Activated B cell treated with CpG ODN at 0.5 μM for 24 hours (primary cell): ENCODE measurements at places on chromosomes 2 and 18.

GRCh38 chr2:163884416-163884815 lies 148.6 kb upstream of the FIGN start:
- no peak for DNase-seq

- DNase-seq, result no peak
These were observed 1651.8 kb downstream of the DPP10 start for GRCh38 chr2:116094196-116094595.

DNA sequence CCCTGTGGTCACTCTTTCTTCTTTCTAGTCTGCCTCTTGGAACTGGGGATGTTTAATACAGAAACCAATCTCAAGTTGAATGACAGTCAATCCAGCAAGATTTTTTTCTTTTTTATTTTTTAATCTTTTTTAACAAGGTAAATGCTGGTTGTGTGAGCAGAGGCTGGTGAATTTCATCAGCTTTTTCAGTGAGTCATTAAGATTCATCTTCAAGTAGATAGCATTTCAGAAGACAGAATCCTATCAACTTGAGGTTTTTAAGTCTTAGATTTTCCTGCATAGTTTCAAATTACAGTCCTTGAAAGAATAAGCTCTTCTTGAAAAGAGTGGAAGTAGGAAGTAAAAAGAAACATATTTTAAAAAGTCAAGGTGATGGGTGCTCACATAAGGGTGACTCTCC lies 12.4 kb downstream of the SLC8A1 start:
- no peak for DNase-seq

- DNase-seq, result no peak
These were observed 123.7 kb downstream of the HNMT start for GRCh38 chr2:138087751-138088593.

- no peak for DNase-seq
These were observed 13.3 kb downstream of the BABAM2 start for GRCh38 chr2:27903649-27904404.

- DNase-seq, result no peak
These were observed 55.1 kb upstream of the RAPGEF4 start for GRCh38 chr2:172680436-172681068.

- no peak for DNase-seq
These were observed 682.4 kb downstream of the RNF144A start for GRCh38 chr2:7599462-7600258.

DNA sequence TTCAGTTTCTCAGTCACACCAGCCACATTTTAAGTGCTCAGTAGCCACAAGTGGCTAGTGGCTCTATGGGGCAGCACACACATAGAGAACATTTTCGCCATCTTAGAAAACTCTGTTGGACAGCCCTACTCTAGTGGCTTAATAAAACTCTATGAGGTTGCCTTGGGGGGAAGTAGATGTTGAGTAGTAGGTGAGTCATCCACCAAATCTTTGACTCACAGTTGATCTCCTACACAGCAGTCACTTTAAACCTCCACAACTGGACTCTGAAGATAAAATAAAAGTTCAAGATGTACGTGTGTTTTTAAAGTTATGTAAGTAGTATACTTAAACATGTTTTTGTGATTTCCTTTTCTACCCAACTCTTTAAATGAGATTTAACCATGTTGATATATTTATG lies 379.0 kb downstream of the SETBP1 start:
- no peak for DNase-seq

DNA sequence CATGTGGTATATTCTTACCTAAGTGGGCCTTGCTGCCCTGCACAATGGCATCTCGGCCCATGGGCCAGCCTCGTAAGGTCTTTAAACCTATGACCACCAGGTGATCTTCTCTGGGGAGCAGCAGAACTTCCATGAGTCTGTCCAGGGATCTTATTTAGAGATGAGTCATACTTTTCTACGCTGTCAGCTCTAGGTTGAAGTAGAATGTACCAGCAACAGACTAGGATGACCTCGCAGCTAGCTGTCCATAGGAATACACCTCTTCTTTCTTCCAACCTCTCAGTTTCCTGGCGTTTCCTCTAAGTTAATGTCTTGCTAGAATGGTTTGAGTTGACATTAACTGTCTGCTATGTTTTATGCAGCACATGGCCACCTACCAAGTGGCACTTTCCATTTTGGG lies 15.6 kb upstream of the CXCR4 start:
- DNase-seq, result no peak

DNA sequence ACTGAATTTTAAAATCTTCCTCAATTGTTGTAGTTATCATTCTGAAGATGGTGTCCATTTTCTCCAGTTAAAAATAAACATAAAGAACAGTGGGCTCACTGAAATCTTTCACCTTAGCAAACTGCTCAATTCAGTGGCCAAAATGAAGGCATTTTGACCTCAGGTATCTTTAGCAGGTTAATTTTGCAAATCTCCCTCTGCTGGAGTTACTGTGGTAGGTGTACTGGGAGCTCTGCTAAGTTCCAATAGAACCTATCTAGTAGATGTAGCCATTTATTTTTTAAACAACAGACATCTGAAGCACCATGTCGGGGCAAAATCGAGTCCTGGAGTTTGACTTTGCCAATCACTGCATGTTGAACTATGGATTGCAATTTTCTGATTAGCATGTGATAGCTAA lies 177.1 kb downstream of the IRS1 start:
- no peak for DNase-seq

DNA sequence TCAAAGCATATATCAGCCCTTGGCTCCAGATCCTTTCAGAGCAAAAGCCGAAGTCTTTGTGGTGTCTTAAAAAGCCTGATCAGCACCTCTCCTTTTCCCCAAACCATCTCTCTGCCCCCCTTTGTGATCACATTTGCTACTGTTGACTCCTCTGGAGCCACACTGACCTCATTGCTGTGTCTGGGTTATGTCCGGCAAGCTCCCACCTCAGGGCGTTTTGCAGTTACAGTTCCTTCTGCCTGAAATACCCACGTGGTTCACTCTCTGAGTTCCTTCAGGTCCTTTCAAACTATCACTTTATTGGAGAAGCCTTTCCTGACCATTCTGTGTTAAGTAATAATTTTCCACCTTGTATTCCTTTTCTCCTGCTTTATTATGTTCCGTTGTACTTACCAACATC lies 11.8 kb downstream of the C2orf69 start:
- no peak for DNase-seq

DNA sequence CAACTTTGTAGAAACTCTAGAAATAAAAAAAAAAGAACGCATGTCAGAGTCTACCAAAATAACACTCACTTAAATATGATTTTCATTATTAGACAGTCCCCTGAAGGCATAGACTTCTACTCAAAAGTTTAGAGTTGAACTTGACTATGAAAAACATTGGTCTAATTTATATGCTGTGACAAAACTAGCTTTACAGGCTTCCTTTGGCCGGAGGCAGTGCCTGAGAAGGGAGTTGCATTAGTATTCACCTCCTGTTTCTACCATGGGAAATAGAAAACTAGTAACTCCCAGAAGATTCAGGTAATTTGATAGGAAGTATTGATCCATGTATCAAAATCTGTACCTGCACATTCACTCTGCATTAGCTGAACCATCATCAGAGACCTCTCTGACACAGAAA lies 163.4 kb upstream of the NOSTRIN start:
- no peak for DNase-seq

DNA sequence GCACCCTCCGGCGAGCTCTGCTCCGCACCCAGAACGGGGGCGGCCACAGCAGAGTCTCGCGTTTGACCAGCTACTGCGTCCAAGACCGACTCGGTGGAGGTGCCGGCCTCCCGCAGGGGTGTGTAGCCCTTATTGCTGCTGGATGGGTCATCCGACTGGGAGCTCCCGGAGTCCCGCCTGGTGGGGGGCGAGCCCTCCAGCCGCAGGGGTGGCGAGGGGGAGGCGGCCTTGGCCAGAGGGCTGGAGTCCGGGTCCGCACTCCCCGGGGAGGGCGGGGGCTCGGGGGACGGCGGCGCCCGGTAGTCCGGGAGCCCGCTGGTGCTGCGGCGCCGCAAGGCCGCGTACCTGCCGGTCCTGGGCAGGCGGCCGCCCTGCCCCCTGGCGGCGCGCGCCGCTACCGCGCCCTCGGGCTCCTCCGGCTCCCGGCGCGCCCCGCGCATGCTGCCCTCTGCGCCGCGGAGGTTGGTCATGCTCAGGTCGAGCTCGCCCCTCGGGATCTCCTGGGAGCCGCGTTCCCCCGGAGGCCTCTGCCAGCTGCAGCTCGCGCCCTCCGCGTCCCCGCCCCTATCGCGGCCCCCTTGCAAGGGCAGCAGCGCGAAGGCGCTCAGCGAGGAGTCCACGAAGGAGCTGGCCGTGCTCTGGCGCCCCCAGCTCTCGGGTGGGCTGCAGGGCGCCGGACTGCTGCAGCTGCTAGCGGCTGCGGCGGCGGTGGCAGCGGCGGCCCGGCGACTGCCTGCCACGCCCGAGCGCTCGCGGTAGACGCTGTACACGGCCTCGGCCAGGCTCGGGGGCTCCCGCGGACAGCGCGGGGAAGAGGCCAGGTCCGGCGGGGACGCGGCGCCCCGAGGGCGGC lies 4.8 kb downstream of the TMEM200C start:
- DNase-seq, result peak; percentile 24

- no peak for DNase-seq
These were observed 108.3 kb downstream of the PIEZO2 start for GRCh38 chr18:11040823-11041656.

GRCh38 chr18:24878289-24878688 lies 417.9 kb downstream of the HRH4 start:
- DNase-seq, result no peak

DNA sequence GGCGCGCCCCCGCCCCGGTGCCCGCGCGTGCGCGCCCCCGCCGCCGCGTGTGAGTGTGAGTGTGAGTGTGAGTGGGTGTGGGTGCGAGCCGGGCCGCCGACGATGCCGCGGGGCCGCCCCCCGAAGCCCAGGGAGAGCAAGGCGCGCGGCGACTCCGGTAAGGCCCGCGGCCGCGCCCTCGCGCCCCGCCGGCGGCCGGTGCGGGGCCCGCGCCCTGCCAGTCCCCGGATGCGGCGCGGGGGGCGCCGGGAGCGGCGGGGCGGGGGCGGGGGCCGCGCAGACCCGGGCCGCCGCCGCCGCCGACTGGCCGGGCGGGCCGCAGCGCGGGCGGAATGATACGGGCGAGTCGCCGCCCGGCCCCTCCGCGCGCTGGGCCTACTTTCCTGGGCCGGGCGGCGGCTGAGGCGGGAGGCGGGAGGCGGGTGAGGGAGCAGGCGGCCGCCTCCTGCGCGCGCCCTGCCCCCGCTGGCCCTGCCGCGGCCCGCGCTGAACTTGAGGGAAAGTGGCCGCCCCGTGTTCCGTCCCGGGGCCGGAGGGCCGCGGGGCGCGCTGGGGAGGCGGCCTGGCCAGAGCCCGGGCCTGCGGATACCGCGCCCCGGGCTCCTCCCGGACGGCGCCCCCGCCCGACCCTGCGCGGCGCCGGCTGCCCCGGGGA lies at the start of gene ZNF236:
Gene ZNF236 (plus strand): TSS at position 52 of the 655 bp plus-strand sequence. CDS start 51 bp downstream, at position 103.
- peak; percentile 79 for DNase-seq

DNA sequence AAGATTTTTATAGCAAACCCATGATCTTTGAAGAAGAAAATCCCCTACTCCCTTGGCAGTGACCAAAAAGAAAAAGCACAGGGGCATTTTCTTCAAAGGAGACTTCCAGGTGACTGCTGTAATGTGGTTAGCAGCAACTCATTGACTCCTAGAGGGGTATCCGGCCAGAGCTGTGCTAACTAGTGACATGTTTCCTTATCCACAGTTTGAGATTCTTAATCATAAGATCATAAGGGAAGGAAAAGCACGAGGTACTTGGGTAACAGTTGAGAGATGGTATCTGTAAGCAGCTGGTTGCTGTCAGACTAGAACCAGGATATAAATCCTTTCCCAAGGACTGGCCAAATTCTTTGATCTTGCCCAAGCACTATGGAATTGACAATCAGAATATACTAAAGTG lies 124.7 kb downstream of the MREG start:
- no peak for DNase-seq

GRCh38 chr2:238742066-238742465 lies 105.8 kb upstream of the TWIST2 start:
- no peak for DNase-seq

DNA sequence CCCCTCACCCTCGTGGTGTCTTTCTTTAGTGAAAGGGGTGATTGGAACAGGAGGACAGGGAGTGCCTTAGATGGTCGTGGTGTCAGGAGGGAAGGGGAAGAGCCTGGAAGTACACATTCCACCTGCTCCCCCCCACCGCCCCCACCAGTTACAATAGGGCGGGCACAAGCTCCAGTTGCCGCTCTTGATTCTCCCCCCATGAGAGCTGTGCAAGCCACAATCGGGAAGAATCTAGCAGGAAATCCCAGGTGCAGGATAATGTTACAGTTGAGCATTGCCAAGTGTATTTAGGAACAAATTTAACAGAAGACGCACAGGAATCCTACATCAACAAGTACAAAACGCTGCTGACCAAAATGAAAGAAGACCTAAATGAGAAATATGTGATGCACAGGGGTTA lies 73.6 kb downstream of the ASAP2 start:
- DNase-seq, result no peak

GRCh38 chr2:194723446-194723845 lies 933.6 kb upstream of the SLC39A10 start:
- DNase-seq, result no peak

DNA sequence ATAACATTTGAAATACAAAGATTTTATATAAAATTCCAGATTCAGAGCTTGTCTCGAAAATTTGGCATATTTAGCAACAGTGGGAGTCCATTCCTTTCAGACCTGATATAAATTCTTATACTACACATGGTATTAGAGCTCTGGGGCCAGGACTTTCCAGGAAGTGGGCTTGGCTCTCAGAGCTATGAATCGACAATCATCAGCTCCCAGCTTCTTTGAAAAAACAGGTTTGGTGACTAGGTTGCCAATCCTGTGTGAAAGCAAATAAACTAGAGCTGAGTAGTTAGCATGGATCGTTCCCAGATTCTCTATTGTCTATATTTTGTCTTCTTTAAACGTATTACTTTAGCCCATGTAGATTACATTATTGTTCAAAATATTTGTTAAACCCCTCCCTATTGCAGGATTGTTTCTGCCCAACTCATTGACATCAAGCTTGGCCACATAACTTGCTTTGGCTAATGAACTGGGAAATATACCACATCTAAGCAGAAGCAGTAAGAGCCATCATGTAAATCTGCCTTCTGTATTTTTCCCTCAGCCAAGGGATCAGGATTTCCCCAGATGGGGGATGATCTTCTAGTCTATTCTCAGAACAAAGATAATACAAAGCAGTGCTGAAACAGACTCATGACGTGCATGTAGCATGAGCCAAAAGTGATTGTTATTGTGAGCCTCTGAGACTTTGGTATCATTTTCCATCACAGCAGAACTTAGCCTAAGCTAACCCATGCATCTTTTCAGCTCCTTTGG lies 105.4 kb downstream of the KCNH7 start:
- DNase-seq, result no peak

DNA sequence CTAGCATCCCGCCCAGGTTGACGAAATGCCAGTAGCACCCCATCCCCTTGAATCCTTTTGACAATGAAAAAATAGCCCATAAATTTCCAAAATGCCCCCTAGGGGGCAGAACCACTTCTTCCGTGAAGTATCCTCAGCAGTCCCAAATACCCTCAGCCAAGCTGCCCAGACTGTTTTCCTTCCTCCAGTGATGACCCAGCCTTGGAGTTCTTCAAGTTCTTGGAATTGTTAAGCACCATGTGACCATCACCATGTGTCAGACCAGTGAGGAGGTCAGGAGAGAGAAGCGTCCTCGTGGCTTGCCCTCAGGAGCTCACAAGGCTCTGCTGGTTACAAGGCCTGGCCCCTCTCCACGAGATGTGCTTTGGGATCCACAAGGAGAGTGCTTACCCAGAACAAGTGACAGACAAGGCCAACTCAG lies 1.4 kb upstream of the SLC23A3 start:
- no peak for DNase-seq
